Smooth muscle cell of trachea (primary cell): ENCODE measurements at places on chromosomes 5 and 9. TPM values are rescaled to one million over a fixed set of nuclear protein-coding genes. Genes with fewer than 3 reads are reported as not detected.

The IFNK gene
- not detected in 2 replicates for total RNA-seq

The TAS2R1 gene
- not detected in 2 replicates for total RNA-seq

The CARTPT gene
- not detected in 2 replicates for total RNA-seq

The PCDHA9 gene
- under 0.01 TPM in 2 replicates for total RNA-seq

The ADAMTS13 gene
- 2.2 and 6.0 TPM in 2 replicates for total RNA-seq

The DCTN3 gene
- total RNA-seq, result 84.4 and 159 TPM in 2 replicates

The SPARC gene
- 525 and 1,480 TPM in 2 replicates for total RNA-seq

The SLC1A3 gene
- 8.3 and 11.6 TPM in 2 replicates for total RNA-seq

The PPP2R2B gene
- total RNA-seq, result 0.17 TPM in 1 of 2 replicates, not detected in the other

The SPINK4 gene
- total RNA-seq, result not detected in 2 replicates

The C7 gene
- total RNA-seq, result 0.15 and 0.83 TPM in 2 replicates

The SLC22A5 gene
- 3.6 and 6.1 TPM in 2 replicates for total RNA-seq

The PCDHGB4 gene
- total RNA-seq, result 21.5 and 38.4 TPM in 2 replicates

The LCNL1 gene
- total RNA-seq, result 0.58 and 3.1 TPM in 2 replicates

The RORB gene
- 0.87 and 1.5 TPM in 2 replicates for total RNA-seq

The PCDHGA11 gene
- total RNA-seq, result 23.0 and 26.9 TPM in 2 replicates

The ZNF300 gene
- total RNA-seq, result 5.1 and 14.1 TPM in 2 replicates

The C5orf52 gene
- not detected in 2 replicates for total RNA-seq

The MARCOL gene
- not detected in 2 replicates for total RNA-seq

The LHX6 gene
- total RNA-seq, result not detected in 2 replicates

The CHD1 gene
- 23.2 and 35.3 TPM in 2 replicates for total RNA-seq

The NUTM2F gene
- total RNA-seq, result not detected in 2 replicates

The IGFBPL1 gene
- total RNA-seq, result not detected in 2 replicates

The TIFAB gene
- not detected in 2 replicates for total RNA-seq

The FBXW5 gene
- total RNA-seq, result 143 and 239 TPM in 2 replicates

The ADAMTS2 gene
- total RNA-seq, result 50.3 and 76.6 TPM in 2 replicates

The SLC27A4 gene
- total RNA-seq, result 10.6 and 18.9 TPM in 2 replicates

The TBCA gene
- total RNA-seq, result 69.6 and 116 TPM in 2 replicates

The PAPPA gene
- total RNA-seq, result 8.7 and 62.7 TPM in 2 replicates

The GFRA3 gene
- total RNA-seq, result not detected in 2 replicates

The GFI1B gene
- 0.17 TPM in 1 of 2 replicates, not detected in the other for total RNA-seq

The FGFR4 gene
- 20.1 and 36.7 TPM in 2 replicates for total RNA-seq

The ZFP37 gene
- 3.0 and 5.2 TPM in 2 replicates for total RNA-seq

The SLC45A2 gene
- total RNA-seq, result under 0.01 TPM in 1 of 2 replicates, not detected in the other

The IFNA10 gene
- total RNA-seq, result not detected in 2 replicates

The PCDHGA2 gene
- total RNA-seq, result 3.3 and 6.6 TPM in 2 replicates

The NEUROG1 gene
- not detected in 2 replicates for total RNA-seq

The LCN10 gene
- not detected in 2 replicates for total RNA-seq

The LHX3 gene
- under 0.01 TPM in 1 of 2 replicates, not detected in the other for total RNA-seq

The TICAM2 gene
- 7.6 and 11.8 TPM in 2 replicates for total RNA-seq

The PCDHGB6 gene
- total RNA-seq, result 5.1 and 6.5 TPM in 2 replicates

The THG1L gene
- 21.4 and 24.1 TPM in 2 replicates for total RNA-seq

The TAF11L10 gene
- total RNA-seq, result not detected in 2 replicates

The CATSPER3 gene
- 0.17 TPM in 1 of 2 replicates, not detected in the other for total RNA-seq

The CDHR2 gene
- total RNA-seq, result under 0.01 TPM in 2 replicates

The IFNA2 gene
- not detected in 2 replicates for total RNA-seq

The C9orf153 gene
- 0.15 and 0.50 TPM in 2 replicates for total RNA-seq

The ROPN1L gene
- 0.29 and 0.66 TPM in 2 replicates for total RNA-seq
